ENCODE measurements at places on chromosomes 3 and 15.

- no peak for DNase-seq
Observed at GRCh38 chr3:103684904-103685303, 1250.1 kb downstream of the ZPLD1 start.

- no peak for DNase-seq
Observed at GRCh38 chr3:121481106-121481880, 64.5 kb downstream of the POLQ start.

DNA sequence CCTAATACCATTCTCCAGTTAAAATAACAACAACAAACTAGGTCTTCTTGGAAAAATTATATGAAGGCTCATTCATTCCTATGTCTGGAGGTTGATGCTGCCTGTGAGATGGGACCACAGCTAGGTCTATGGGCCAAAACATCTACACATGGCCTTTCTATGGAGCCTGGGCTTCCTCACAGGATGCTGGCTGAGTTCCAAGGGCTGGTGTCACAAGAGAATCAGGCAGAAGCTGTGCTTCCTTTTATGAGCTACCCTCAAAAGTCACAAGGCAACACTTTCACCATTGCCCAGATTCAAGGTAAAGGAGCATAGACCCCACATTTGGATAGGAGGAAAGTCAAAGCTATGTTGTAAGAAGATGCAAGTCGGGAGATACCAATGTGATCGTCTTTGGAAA is 4.6 kb upstream of the RTP2 start:
- no peak for DNase-seq

GRCh38 chr3:57927916-57928315 is 80.3 kb upstream of the FLNB start:
- no peak for DNase-seq

DNA sequence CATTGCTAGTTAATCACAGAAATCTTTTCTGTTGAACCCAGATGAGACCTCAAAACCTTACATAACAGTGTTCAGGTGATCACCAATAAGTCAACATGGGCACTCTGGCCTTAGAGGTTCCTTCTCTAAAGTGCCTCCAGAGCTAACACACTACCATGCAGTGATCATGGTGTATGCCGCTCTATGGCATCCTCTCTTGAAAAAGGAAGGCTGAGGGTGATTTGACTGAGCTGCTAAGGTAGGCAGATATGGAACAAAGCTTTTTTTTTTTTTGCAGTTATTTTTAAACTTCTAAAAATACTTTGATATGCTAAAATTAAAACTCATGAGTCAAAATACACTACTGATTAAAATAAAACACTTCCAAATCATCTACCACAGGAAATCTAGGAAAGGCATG is 46.0 kb downstream of the IGF2BP2 start:
- DNase-seq: no peak

DNA sequence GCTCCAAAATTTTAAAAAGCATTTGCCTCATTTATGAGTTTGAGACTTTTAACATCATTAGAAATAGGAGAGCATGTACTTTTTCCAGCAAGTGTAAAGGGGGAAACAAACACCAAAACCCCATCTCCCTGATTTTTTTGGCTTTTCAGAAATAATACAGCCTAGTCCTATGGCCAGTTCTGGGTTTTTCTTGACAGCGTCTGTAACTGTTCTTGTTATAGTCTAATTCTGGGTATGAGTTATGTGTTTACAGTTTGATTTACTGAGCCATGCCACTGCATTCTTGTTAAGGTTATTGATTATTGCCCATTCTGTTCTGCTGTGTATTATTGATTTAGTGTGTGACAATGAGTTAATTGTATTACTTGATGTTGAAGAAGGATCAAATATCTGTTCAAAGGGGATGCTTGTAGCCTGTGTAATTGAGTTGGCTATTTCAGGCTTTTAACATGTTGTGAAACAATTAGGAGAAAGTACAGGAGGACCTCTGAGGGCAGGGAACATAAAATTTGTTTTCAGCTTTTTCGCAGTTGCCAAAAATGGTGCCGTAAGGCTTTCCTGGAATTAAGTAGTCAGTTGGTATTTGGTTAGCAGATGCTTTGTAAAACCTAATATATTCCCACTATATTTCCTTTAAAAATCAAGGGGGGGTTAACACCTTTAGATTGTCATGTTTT is 46.1 kb downstream of the MBNL1 start:
- DNase-seq: no peak

- DNase-seq: peak; percentile 58
Observed at GRCh38 chr3:48157950-48158376, 30.3 kb downstream of the CDC25A start.

DNA sequence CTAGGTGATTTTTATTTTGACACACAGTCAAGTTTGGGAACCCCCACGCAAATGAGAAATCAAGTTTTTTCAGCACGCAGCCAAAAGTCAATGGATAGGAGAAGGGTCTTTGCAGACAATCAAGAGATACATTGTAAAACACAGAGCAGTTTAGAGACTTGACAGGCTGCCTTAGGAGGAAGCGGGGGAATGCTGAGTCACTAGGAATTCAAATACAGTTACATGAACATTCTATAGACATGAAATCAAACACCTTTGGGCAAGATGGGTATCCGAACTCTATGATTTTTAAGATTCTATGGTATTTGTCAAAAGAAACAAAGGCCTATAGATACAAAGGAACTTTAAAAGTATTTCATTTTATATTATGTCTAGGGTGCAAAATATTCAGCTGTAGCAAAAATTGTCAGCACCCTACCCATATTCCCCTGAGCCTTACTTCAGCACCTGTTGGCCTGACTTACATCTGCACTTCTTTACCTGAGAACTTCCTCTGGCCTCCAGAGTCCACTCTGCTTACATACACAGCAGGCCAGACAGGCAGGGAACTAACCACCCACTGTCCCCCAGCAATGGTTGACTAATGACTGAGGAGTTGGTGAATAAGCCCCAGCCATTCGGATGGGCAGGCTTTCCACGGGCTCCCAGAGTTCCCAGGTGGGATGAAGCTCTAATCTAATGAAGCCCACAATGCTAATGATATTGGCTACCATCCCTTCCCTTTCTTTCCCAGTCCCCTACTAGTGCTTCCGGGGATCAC is 289.3 kb upstream of the RORA start:
- no peak for DNase-seq

GRCh38 chr3:99586701-99587100 is 51.7 kb upstream of the COL8A1 start:
- no peak for DNase-seq

- no peak for DNase-seq
Observed at GRCh38 chr3:99384596-99384995, 253.8 kb upstream of the COL8A1 start.

DNA sequence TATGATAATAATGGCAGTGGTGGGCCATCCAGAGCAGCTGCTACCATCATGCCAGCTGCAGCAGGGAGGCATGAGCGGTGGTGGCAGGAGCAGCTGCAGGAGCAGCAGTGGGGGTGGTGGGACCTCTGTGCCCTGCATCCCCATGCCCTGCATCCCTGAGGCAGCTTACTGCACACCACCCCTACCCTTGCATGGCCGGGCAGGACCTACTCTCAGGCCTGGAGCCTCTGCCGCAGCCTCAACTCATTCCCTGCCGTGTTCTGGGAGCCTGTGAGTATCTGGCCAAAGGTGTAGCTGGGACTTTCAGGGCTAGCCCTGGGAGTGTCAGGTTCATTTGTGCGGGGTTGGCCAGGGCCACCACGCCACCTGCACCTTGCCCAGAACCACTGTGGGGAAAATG is 3.3 kb upstream of the XCR1 start:
- DNase-seq: no peak

GRCh38 chr15:59247364-59247763 is 40.7 kb downstream of the LDHAL6B start:
- DNase-seq: no peak

GRCh38 chr3:103112273-103112672 is 677.5 kb downstream of the ZPLD1 start:
- no peak for DNase-seq

DNA sequence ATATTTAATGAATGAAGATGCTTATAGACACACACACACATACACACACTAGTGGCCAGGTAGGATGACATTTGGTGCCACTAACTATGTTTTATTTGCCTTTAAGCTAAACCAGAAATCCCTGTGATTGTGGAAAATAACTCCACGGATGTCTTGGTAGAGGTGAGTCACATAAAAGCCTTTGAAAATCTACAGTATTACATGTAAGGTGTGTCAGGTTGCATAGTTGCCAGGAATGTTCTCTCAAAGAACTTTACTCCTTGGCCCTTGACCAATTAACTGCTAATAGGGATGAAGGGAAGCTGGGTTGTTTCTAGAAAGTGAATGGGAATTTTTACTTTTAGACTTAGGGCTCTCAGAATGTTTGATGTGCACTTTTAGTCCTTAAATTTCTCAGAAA is 9.9 kb downstream of the ZBED2 start:
- no peak for DNase-seq

DNA sequence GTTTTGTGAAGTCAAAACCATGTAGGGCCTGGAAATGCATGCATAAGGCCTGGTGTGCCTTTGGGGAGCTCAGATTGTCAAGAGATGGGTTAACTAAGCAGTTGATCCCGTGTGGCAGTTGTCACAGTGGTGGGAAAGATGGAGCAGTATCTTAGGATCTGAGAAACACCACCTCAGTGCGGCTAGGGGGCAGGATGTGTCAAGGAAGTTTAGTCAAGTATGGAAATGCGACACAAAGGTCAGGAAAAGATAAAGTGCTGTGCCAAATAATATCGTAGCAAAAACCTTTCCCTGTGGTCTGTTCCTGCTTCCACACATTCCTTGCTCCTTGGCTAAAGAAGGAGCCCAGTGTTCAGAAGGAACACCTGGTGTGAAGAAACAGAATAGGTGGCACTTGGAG is 396.4 kb downstream of the EDEM1 start:
- no peak for DNase-seq

DNA sequence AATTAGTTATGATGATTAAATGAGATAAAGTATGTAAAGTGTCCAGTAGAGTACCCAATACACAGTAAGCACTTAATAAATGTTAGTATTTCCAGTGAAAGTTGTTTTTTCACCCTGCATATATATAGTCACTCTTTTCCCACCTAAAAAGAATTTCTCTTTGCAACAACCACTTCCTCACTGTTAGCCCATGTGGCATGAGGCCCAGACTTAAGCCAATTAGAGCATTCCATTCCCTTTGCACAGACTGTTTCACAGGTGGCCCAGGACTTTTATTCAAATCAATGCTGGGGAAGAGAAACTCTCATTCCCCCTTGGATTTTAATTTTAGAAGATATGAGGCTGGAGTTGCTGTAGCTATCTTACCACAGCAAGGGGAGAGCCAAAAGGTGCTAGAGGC is 3.7 kb downstream of the IFT80 start:
- DNase-seq: no peak

DNA sequence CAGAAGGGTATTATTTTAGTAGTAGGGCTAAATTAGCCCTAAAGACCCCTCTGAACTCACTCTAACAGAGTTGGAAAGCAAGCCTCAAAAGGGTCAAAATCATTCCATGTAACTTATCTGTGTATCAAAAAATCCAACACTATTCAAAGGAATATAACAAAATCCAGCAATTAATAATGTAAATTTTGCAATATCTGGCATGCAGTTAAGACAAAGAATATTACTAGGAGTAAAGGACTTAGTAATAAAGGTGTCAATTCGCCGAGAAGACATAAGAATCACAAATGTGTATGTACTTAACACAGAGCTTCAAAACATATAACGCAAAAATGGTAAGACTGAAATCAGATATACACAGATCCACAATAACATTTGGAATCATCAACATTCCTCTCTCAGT is 71.2 kb upstream of the PFN2 start:
- no peak for DNase-seq

DNA sequence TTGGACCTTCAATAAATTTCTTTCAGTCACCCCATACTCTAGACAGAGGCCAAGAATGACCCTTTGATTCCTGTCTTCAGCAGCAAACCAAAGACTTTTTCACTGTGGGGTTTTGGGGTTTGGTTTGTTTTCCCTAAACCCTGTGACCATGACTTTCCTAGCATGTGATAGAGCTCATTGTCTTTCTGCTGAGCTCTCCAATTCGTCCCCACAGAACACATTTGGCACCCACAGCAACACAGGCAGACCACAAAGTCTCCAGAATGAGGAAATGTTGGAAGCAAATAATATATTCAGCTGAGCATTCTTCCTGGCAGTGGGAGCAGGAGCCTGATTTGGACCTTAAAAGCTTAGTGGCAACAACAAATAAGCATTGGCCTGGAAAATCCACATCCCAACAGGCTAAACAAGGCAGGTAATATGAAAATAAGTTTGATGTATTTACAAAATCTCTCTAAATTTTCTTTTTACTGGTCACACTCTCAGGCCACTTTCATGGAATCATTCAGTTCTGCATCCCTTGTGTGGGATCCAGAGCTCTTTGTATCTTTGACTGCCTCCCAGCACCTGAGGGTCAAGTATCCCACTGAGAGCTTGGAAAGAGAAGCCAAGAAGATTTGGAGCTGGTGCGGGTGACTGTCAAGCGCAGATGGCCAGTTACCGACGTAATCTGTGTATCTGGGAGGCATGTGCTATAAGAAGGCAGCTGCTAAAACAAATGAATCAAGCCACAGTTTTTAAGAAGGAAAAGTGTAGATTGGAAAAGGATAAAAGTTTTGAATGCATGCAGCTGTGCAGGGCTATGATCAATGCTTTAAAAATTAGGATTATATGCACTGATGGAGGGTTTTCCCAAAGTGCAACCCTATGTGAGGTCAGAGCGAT is 36.5 kb upstream of the CPB1 start:
- no peak for DNase-seq

- DNase-seq: no peak
Observed at GRCh38 chr3:101643861-101644613, 32.9 kb downstream of the ZBTB11 start.

DNA sequence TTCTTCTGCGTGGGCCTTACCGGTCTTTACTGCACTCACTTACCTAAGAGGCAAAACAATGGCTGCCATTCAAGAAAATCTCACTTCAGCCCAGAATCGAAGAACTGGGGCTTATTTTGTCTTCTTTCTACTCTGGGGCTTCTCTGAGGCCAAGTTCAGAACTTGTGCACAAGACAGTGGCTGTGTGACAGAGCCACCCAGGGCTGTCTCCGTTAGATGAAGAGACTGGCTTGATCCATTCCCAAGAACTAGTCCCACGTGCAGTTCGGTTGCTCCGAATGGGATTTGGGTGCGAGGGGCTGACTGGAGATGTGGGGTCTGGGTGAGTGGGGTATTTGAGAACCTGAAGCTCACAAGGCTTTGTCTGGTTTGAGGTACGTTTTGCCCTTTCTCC is 795 bp upstream of the TCF12 start:
- no peak for DNase-seq

Measured in hematopoietic multipotent progenitor cell treated with erythropoietin and hydrocortisone succinate and interleukin-3 and kit ligand, for 15 days (in vitro differentiated cells).